ENCODE measurements at places on chromosomes 7 and 10. TPM values are rescaled to one million over a fixed set of nuclear protein-coding genes. Genes with fewer than 3 reads are reported as not detected.

GRCh38 chr10:118970770-118971169 lies 58.7 kb upstream of the NANOS1 start:
- H3K4me3 ChIP-seq = no peak overlapping the region
- DNase-seq = no peak
- no peaks in the 10 kb centered on the region for H3K27me3 ChIP-seq
- no peak overlapping the region for H3K27ac ChIP-seq
- H3K4me1 ChIP-seq = no peaks in the 10 kb centered on the region

DNA sequence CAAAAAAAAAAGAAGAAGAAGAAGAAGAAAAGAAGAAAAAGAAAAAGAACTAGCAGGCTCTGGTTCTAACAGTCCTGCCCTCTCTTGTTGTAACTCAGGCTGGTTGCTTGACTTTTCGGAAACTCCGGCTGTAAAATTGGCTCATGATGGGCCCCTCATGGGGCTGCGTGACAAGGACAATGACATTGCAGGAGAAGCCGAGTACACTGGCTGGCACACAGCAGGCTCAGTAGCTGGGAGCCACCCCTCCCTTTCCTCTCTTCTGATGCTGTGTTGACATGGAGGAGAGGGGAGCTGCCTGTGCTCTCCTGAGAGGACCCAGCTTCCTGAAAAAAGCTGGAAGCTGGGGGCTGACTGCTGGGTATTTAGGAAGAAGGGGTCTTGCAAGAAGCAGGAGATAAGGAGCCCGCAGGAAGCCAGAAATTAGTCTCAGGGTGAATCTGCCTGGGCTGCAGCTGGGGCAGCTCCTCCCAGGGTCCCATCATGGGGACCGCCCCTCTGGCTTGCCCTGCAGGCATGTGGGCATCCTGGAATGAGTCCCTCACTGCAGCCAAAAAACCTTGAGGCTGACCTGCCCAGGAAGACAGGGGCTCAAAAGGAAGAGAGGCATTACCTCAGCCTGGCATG lies 14.6 kb upstream of the GPR26 start:
- no peak overlapping the region for H3K27ac ChIP-seq
- H3K27me3 ChIP-seq = no peaks in the 10 kb centered on the region
- H3K36me3 ChIP-seq = no peaks in the 10 kb centered on the region
- no peak overlapping the region for H3K4me3 ChIP-seq

GRCh38 chr7:91692800-91693199 lies 187.7 kb downstream of the MTERF1 start:
- H3K36me3 ChIP-seq = no peaks in the 10 kb centered on the region
- no peaks in the 10 kb centered on the region for H3K27me3 ChIP-seq
- H3K4me3 ChIP-seq = no peak overlapping the region
- no peak overlapping the region for H3K27ac ChIP-seq
- DNase-seq = no peak

DNA sequence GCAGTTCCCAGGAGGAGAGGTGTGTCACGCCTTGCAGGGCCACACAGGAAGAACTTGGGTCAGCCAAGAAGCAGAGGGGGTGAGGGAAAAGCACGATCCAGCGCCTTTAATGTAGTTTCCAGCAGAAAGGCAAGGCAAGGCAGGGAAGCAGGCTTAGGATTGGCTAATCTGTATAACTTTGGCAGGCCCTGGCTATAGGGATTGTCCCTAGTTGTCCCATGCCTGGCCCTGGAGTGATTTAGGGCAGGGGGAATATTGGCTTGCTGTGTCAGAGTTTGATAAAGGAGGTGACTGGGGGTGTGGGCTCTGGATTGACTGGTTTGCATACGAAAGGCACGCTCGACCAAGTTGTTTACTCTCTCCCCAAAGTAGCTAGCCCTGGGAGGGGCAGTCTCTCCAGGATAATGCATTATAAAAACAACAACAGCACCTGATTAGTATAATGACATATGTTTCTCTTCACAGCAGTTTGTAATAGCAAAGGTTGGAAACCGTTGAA lies 44.5 kb downstream of the RBM28 start:
- no peaks in the 10 kb centered on the region for H3K27me3 ChIP-seq
- H3K27ac ChIP-seq = no peak overlapping the region
- no peak overlapping the region for H3K4me3 ChIP-seq
- H3K36me3 ChIP-seq = peaks cover 4% of the 10 kb centered on the region
- DNase-seq = no peak
- no peaks in the 10 kb centered on the region for H3K4me1 ChIP-seq

GRCh38 chr7:93171606-93172226 lies 23.5 kb upstream of the SAMD9L start:
- H3K27ac ChIP-seq = no peak overlapping the region
- no peaks in the 10 kb centered on the region for H3K36me3 ChIP-seq
- no peaks in the 10 kb centered on the region for H3K4me1 ChIP-seq
- no peak overlapping the region for H3K4me3 ChIP-seq

IL6 gene
- 10.9 TPM for total RNA-seq

UCMA gene
- not detected for total RNA-seq

All from thyroid gland (tissue), 4 donors.